Immature natural killer cell (primary cell): ENCODE measurements at places on chromosomes 4 and X. TPM values are rescaled to one million over a fixed set of nuclear protein-coding genes. Genes with fewer than 3 reads are reported as not detected.

The PDZD11 gene
- 46.9 TPM for polyA plus RNA-seq

The APELA gene
- polyA plus RNA-seq: not detected

The RPS6KA6 gene
- polyA plus RNA-seq: not detected

The ZC4H2 gene
- 6.3 TPM for polyA plus RNA-seq

The MAGEE2 gene
- polyA plus RNA-seq: not detected

The ASMT gene
- polyA plus RNA-seq: not detected

The ZFYVE28 gene
- 17.5 TPM for polyA plus RNA-seq

The CHRDL1 gene
- polyA plus RNA-seq: not detected

The ERAS gene
- polyA plus RNA-seq: not detected

The CDS1 gene
- polyA plus RNA-seq: not detected

The UBE2D3 gene
- polyA plus RNA-seq: 718 TPM

The SH2D1A gene
- 164 TPM for polyA plus RNA-seq

The C4orf46 gene
- polyA plus RNA-seq: 4.4 TPM

The KIF4A gene
- polyA plus RNA-seq: not detected

The NPY2R gene
- not detected for polyA plus RNA-seq

The H2BW2 gene
- not detected for polyA plus RNA-seq

The RBPJ gene
- 39.8 TPM for polyA plus RNA-seq

The NRK gene
- polyA plus RNA-seq: not detected

The DGAT2L6 gene
- polyA plus RNA-seq: not detected

The HHIP gene
- not detected for polyA plus RNA-seq

The MTMR8 gene
- 2.8 TPM for polyA plus RNA-seq

The MAGEC3 gene
- polyA plus RNA-seq: not detected

The VGLL1 gene
- polyA plus RNA-seq: not detected

The USP27X gene
- not detected for polyA plus RNA-seq

The MAGEA12 gene
- not detected for polyA plus RNA-seq

The SPANXN4 gene
- polyA plus RNA-seq: not detected

The CFAP99 gene
- polyA plus RNA-seq: not detected

The JAKMIP1 gene
- 1.2 TPM for polyA plus RNA-seq

The SHROOM4 gene
- polyA plus RNA-seq: not detected

The SORBS2 gene
- not detected for polyA plus RNA-seq

The SCML2 gene
- polyA plus RNA-seq: 0.42 TPM

The PAGE2B gene
- not detected for polyA plus RNA-seq
